ENCODE measurements at places on chromosomes 1 and 21.

DNA sequence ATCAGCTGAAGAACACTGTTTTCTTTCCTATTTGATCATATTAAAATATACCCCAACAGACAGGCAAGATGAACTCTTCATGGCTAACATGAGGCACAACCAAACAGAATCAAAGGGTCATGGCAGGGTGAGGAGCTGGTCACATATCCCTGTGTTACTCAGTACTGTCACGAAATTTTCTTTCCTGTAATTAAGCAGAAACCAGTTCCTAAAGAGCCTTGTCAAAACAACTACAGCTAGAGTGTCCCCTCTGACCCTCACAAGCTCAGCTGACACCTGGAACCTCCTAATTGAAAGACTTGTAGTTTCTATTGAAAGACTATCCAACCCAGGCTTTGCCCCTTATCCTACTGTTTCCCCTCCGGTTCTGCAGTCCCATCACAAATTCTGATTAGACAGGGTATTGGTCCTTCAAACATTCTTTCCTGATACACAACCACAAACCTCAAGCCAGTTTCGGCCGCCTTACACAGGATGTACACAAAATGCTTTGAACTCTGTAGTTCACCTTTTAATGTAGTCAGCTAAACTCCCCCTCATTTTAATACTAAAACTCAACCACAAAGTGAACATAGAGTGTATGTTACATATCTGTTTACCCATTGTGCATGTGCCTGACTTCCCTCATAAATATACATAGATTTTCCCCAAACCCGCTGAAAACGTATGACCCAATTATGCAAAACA is 651.9 kb downstream of the MRPL39 start:
- peak; percentile 0 for DNase-seq

DNA sequence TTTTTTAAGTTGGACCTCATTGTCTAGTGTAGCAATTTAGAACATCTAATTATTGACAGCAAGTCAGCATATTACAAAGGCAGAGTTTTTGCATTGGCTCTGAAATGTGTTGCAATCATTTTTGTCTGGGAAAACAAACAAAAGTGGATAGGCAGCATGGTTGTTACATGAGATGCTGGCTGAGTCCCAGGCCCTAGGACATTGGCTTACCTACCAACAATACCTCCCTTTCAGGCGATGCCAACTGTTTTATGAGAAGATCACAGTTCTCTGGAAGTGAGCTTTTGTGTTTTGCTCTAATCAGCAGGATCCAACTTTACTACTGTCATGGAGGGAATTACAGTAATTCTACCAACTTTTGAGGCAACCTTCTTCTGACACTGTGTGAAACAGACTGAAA is 71.5 kb upstream of the CXADR start:
- DNase-seq = no peak

DNA sequence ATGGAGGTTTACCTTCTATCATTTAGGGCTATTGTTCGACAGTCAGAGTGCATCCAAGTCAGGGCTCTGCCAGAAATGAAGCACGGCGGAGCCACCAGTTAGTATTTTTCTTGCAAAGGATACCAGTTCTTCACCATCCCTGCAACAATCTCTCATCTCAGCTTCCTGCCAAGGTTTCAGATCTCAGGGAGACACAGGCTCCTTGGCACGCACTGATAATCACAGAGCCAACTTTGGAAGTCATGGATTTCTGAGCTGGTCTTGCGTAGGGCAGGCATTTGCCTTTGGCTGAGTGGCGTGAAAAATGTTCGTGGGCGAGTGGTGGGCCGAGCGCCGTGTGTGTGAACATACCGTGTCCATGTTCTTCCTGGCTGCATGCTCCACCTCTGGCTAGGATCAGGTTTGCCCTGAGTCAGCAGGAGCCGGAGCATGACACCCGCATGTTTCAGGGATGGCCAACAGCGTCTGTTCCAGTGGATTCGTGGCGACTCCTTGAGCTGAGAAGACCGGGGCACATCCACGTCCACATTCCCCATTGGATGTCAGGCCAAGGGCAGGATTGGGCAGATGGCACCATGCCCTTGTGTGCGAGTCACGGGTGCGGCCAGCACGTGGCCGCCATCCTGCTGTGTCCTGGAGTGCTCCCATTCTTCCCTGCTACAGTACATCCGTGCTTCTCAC is 118.5 kb upstream of the C1orf174 start:
- no peak for DNase-seq

GRCh38 chr1:55640708-55641473 is 425.7 kb upstream of the USP24 start:
- DNase-seq = peak; percentile 30

DNA sequence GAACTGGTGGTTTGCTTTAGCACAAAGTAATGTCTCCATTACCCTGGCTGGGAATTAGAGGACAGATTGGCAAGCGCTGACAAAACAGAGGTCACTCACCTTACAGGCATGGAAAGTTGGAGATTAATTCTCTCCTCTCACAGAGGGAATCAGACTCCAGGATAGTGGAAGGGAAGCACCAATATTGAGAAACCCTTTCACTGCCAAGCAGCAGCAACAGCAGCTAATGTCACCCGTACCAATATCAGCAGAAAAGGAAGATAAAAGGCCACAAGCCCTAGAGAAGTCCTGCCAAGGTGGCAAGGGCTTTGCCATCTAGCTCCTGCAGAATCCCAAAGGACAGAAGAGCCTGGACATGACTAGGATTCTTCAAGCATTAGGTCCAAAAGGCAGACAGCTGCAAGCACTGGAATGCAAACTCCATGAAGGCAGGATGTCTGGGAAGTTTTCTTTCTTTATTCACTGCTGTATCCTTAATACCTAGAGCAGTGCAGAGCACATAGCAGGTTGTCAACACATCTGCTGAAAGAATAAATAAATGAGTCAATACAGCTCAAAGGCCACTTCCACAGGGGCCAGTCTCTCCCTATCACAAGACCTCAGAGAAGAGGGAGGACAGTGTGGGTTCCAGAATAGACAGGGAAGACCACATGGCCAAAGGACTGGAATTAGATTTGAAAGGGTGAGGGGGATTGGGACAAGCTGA is 57.2 kb downstream of the ERI3 start:
- DNase-seq = no peak

DNA sequence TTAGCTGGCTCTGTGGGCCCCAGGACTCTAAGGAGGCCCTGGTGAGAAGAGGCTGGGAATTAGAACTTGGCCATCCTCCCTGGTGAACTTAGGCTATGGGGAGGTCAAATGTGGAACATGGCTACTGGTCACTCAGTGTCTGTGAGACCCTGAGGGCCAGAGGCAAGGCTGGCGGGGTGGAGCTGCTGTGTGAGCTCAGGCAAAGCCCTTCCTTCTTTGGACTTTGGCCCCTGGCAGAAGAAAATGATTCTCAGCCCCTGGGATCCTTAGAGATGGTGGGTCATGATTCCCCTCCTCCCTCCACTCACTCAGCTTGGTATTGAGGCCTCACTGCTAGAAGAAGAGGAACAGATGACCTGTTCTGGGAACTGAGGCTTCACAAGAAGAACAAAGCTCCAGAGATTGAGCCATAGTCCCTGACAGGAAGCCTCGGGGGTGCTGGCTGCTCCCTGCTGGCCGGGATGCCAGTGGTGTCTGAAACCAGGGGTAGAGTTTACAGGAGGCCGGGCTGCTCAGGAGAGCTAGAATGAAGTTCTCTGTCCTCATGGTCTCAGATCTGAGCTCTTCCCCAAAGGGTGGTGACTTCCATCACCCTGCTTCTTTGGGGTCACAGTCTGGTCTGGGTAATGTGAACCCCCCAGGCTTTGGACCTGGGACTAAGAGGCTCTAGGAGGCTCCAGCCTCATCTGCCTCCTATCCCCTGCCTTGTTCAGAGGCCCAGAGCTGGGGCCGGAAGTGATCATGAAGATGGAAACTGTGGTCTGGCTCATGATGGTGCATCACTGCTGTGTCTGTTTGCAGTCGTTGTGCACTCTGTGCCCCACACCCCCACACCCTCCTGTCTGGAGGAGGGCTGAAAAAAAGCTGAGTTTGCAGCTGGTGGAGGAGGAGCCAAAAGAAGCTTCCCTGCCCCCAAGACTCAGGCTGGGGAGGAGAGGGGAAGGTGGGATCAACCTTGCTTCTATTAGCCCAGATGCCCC is 905 bp downstream of the BTBD19 start:
- peak; percentile 92 for DNase-seq

DNA sequence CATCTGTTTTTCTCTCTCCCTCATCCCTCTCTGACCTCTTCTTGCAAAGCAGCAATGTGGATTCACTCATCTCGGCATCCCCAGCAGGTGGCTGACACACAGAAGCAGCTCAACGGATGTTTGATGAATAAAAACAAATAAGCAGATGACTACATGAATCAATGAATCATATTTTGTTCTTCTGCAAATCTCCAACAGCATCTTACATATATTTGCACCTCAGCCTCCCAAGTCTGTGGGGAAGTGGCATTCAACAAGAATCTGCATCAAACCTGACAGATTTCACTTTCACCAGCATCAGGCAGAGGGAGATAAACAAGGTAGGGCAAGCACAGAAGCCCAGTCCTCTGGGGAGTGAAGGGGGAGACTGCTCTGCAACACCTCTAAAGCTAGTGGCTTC is 34.0 kb downstream of the CAPN8 start:
- DNase-seq = no peak

DNA sequence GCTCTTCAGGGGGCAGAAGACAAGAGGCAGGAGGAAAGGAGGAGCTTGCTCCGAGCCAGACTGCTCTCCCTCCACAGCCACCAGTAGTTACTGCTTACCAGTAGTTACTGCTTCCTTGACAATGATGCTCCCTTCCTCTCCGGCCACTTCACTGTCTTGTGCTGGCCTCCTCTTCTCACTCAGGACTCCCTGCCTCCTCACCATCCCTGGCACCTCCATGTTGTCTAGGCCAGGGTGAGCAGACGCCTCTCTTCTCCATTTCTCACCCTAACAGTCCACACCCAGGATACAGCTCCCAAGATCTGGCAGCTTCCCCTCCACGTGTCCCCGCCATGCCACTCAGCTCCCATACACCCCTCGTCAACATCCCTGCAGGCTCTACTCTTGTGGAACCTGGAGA is 82.4 kb upstream of the TLR5 start:
- DNase-seq = no peak

DNA sequence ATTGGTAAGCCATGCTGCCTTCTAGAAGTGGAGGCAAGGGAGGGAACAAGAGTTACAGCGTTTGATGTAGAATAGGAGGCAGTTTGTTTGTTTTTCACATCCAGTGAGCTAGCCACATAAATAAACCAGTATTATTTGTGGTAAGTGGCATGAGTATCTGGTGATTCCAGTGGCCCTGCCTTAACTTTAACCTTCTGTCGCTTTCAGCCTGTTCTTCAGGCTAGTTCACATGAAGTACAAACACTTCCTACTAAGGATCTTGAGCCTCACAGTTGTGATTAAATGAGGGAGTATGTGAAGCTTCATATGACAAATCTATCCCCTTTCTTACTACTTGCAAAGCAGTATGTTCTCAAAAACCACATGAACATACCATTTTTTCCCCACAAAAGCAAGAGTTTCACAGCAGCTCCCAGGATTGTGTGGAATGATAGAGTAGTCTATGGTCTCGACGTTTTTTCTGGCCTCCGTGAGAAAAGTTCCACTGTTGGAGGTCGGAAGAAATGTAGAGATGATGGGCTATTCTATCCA is 59.5 kb downstream of the PHACTR4 start:
- no peak for DNase-seq

DNA sequence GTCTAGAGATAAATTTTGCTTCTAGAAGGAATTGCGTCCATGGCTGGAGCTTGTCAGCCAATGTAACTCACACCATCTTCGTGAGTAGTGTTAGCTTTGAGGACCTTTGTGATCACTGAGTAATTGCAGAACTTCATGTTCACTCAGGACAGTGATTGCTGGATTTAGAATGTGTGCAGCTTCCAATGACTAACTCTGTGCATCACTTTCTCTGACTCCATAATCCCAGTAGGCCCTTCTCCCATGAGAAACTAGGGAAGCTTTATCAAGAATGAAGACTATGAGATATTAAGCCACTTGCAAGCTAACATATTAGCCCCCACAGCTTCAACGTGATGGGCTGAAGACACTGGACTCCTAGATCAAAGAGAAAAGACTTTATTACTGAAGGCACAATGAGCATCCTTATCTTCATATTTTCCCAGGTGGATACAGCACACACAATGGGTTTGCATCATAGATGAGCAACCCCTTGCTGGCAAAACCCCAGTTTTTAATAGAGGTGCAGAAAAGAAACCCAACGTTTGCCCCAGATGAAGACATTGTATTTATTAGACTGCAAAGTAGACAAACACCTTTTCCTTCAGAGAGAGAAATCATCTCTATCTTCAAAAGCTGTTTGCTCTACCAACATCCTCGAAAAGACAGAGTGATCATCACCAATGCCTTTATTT is 561.0 kb downstream of the LTN1 start:
- no peak for DNase-seq

GRCh38 chr1:201346337-201346939 is 31.0 kb downstream of the TNNT2 start:
- no peak for DNase-seq

- no peak for DNase-seq
These were observed 42.8 kb downstream of the ZZZ3 start for GRCh38 chr1:77639557-77640069.

DNA sequence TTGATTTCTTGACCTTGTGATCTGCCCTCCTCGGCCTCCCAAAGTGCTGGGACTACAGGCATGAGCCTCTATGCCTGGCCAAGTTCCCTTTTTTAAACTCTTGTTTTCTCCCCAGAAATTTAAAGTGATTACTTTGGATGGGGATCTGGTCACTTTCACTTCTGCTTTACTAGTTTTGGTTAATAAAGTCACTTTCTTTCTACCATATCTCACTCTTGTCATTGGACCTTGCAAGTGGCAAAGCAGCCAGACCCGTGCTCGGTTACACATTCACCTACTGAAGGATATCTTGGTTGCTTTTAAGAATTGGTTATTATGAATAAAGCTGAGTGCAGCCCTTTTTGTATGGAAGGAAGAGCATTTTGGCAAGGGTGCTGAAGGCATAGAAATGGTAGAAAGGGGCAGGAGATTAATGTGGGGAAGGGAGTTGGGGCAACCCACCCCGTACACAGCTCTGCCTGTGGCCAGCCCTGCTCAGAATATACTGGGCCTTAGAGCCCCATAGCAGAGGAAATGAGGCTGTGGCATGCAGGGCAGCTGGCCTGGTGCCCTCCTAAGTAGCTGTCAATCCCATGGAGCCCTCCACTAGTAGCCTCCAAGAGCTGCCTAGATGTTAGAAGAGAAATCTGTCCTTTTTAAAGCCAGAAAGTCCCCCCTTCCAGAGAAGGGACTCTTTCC is 40.7 kb downstream of the CD2 start:
- DNase-seq = no peak

DNA sequence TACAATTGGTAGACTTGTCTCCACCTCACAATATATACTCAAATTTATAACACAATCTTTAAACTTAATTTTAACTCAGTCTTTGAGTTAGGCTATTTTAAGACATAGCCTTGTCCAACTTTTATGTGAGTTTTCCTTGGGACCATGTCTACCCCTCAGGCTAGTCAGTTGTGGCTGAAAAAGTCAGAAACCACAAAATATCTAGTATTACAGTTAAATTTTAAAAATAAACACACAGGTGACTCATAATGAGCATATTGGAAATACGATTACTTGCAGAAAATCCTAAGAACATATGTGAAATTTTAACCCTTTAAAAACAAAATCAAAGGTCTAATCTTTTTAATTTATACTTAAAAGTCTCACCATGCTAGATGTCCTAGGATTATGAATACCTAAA is 4.8 kb upstream of the ASB17 start:
- no peak for DNase-seq

All from CD4-positive, alpha-beta T cell treated with Interleukin-21 for 1 hour (primary cell).